Activated T-helper 1 cell treated with Interleukin-2 at 50 U/mL for 16 hours (primary cell): ENCODE measurements at places on chromosomes 12 and 14.

GRCh38 chr12:12379831-12380730 is 23.2 kb downstream of the BORCS5 start:
- DNase-seq, result no peak

DNA sequence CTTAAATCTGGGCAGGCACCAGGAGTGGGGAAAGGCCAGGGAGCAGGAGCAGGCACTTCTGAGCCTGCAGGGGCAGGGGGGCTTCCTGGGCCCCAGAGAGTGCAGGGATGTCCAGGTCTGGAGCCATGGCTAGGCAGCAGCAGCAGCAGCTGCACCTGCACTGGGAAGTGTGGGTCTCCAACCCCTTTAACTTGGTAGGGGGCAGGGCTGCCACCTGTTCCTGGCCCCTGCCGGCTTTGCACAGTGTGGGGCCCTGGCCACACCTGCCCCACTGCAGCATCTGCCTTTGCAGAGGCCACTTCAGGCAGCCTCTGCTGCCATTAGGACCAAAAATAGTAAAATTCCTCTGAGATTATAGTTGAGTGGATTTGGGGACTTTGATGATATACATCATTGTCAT is 138.5 kb downstream of the SLC16A7 start:
- DNase-seq, result no peak

- no peak for DNase-seq
These were observed 218.8 kb upstream of the BMP4 start for GRCh38 chr14:54175298-54175942.

DNA sequence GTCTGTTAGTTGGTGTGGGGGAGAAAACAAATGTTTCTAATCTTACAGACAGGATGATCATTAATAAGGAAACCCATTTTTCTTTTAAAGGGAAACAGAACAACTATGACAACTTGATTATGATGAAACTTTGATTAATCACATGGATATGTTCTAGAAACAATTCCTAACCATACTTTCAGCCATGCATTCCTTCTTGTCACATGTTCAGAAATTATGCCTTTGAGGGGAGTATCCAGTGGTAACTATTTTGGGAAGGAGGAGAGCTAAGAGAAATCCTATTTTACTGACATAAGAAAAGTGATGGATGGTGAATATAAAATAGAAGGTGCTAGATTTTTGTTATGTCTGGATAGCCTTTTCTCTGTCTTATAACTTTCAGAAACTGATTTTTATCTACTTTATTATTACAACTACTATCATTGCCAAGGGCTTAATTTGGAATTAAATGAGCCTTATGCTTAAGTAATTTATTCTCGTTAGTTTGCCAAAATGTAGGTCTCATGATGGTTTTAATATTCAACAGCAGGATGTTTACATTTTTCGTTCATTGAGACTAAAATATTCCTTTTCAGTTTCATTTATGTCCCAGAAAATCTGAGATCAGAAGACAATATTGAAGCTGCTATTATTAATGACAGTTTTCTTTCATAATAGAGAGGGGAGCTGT is 200.1 kb downstream of the TMTC2 start:
- no peak for DNase-seq

- peak; percentile 26 for DNase-seq
These were observed at the start of gene RILPL1 for GRCh38 chr12:123533672-123534643. TSS of gene RILPL1 (minus strand) at chr12:123533719. CDS start at chr12:123533482, 237 bp downstream.

GRCh38 chr12:25866586-25867378 is 91.7 kb upstream of the RASSF8 start:
- DNase-seq, result no peak

GRCh38 chr12:45543887-45544286 is 185.6 kb upstream of the ARID2 start:
- peak; percentile 4 for DNase-seq

GRCh38 chr12:67274186-67274585 is 5.0 kb downstream of the CAND1 start:
- no peak for DNase-seq

DNA sequence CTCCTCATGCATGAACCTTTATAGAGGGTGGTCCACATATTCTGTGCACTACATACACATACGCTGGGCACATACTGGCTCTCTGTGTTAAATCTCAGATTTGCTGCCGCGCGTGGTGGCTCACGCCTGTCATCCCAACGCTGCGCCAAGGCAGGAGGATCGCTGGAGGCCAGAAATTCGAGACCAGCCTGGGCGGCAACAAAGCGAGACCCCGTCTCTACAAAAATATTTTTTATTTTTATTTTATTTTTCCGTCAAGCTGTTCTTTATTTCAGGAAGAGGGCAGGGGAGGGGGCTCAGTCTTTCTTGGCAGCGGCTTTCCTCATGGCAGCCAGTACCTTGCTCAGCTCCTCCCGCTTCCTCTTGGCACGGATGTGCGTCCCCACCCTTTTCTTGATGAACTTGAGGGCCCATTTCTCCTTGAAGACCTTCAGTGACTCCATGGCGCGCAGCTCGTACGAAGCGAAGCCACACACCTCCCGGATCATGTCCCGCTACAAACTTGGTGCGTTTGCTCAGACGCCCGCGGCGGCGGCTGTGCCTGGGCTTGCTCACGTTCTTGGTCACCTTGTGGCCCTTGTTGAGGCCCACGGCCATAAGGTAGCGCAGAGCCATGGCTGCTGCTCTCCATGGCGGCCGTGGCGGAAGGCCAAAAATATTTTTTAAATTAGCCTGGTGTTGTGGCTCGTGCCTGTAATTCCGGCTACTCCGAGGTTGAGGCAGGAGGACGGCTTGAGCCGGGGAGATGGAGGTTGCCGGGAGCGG is 3.2 kb downstream of the DCAF4 start:
- no peak for DNase-seq

DNA sequence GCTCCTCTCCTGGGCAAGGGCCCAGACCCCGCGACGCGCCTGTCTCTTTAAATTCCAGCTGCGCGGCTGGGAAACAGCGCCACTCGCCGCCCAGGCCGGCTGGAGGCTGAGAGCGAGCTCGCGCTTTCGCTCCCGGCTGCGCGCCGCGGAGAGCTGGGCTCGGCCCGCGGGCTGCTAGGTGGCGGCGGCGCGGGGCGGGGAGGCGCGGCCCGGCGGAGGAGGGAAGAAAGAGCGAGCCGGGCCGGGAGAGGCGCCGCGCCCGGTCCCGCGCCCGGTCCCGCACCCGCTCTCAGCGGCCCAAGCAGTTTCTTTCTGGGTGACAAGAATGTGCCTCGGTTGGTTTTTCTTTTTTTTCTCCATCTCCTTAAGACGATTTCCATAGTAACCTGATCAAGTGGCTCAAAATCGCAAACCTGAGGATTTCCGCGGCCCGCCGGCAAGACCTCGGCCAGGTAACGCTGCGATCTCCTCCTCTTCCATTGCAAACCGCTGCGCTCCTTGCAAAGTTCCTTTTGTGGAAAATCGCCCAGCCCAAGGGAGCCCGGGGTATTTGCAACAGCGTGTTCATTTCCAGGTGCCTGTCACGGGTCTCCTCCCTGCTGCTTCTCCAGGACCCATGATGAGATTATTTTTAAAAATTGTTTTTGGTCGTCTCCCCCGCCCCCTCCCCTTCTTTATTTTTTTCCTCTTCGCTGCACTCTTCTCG is 259.5 kb upstream of the E2F7 start:
- no peak for DNase-seq

- no peak for DNase-seq
These were observed 57.5 kb downstream of the CALM1 start for GRCh38 chr14:90454041-90455000.

- no peak for DNase-seq
These were observed 4.4 kb upstream of the GPD1 start for GRCh38 chr12:50099302-50100008.

GRCh38 chr12:92496790-92497189 is 206.0 kb upstream of the PLEKHG7 start:
- no peak for DNase-seq

DNA sequence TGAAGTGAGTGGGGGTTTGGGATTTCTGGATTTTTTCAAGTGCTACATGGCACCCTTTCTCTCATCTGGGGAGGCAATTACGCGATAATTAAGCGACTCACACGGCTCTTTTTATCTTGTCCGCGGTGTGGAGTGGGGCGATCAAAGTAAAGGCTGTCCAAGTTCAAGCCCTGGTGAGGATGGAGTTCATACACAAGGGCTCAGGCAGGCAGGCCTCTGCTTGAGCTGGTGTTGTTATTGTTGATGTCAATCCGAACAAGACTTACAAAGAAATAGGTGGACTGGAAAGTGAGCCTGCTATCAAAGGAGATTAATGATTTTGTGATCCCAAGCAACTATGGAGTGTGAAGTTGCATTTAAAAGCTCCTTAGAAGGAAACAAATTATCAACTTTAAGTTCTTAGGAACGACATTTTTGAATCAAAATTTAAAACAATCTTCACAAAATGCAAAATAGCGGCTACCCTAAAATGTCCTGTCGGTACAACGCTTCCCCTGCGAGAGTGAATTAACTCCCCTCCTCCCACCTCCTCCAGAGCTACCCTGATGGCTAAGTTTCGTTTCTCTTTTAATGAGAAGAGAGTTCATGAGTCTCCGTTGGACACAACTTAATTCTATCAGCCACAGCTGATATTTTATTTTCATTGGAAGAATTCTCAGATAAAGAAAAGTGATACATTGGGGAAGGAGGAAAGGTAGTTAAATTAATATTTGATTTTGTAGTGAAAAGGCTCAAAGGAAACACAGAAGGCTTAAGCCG is 5.9 kb downstream of the FOXA1 start:
- DNase-seq, result no peak

- DNase-seq, result peak; percentile 4
These were observed 63.7 kb downstream of the ZNF664 start for GRCh38 chr12:124036657-124037109.

GRCh38 chr12:109632342-109632741 is 58.7 kb downstream of the MVK start:
- no peak for DNase-seq

- DNase-seq, result peak; percentile 48
These were observed at the start of gene TSPAN9 for GRCh38 chr12:3076730-3077571. TSS of gene TSPAN9 (plus strand) at chr12:3077379. CDS start at chr12:3201194, 123,815 bp downstream.

GRCh38 chr12:1382826-1383225 is 211.6 kb downstream of the FBXL14 start:
- no peak for DNase-seq

- no peak for DNase-seq
These were observed 10.5 kb downstream of the EVL start for GRCh38 chr14:100075681-100076080.

DNA sequence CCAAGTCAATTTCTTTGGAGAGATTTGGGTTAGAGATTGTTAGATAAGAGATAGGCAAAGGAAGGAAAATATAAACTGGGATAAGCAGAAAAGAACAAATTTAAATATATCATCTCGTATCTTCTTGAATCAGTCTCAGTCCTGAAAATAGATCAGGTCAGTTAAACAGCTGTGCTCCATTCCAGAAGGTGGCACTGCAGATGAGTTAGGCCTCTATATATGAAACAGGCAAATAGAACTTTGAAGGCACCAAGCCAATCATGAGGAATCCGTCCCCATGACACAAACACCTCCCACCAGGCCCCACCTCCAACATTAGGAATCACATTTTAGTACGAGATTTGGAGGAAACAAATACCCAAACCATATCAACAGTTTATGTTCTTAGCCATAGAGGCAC is 605.5 kb upstream of the USP15 start:
- DNase-seq, result no peak

DNA sequence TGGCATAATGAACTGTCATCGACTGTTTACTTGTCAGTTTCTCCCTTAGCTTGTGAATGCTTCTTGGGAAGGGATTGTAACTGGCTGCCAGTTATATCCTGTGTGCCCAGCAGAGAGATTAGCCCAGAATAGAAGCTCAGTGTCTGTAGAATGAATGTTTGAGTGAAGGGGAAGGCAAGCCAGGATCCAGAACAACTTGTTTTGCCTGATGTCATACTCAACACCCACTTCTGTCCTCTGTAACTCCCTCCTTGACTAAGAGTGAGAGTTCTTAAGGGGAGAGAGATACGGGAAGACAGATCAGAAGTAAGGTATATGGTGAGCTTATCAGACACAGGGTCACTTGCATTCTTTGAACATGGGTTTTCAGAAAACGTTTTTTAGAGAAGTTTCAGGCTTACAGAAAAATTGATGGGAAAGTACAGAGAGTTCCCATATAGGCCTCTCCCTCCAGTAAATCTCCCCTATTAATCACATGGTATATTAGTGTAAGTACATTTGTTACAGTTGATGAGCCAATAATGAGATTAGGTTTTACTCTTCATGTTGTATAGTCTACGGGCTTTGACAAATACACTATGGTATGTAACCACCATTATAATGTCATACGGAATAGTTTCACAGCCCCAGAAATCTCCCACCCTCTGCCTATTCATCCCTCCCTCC is 5.6 kb upstream of the SPPL3 start:
- no peak for DNase-seq

GRCh38 chr12:46304070-46304469 is 35.2 kb upstream of the SLC38A1 start:
- no peak for DNase-seq

DNA sequence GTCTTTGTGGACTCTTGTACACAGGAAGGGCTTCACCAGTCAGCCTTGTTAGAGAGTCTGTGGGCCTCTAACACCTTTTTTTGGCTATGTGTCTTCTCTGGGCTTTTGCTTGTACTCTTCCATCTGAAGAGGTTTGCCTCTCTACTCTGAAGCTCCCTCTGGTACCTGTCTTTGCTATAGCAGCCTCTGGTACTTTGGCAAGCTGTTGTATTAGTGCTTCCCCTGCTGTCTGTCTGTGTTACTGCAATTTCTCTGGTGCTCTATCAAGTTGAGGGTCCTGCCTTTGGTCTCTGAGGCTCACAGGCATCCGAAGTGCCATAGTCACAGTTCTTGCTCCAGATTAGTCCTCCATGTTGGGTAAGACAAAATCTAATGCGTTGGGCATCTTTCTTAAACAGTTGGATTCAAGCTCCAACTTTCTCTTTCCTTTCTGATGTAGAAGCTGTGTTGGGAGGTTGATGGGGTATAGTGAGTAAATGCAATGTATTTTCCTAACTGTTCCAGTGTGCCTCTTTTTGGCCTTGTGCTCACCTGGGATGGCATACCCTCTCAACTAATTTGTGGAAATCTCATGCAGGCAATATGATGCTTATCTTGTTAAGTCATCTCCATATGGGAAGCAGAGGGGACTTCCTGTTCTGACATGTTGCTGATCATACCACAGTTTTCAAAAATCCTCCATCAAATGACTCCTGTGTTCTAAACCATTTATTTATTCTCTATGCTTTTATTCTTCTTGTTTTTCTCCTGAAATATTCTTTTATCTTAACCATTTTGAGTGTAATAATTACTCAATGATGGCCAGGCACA is 88.8 kb downstream of the ATF7IP start:
- DNase-seq, result no peak

DNA sequence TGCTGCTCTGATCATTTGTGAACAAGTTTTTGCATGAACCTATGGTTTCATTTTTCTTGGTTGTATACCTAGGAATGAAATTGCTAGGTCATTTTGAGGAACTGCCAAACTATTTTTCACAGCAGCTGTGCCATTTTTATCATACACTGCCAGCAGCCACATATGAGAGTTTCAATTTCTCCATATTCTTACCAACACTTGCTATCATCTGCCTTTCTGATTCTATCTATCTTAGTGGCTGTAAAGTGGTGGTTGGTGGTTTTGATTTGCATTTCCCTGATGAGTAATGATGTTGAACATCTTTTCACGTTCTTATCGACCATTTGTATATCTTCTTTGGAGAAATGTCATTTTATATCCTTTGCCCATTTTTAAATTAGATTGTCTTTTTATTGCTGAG is 146.1 kb downstream of the C12orf75 start:
- no peak for DNase-seq

- DNase-seq, result no peak
These were observed 17.9 kb downstream of the HHIPL1 start for GRCh38 chr14:99662846-99663245.

- DNase-seq, result no peak
These were observed 33.3 kb downstream of the KIAA0586 start for GRCh38 chr14:58460772-58461171.

- no peak for DNase-seq
These were observed 42.5 kb upstream of the BCAT1 start for GRCh38 chr12:24991209-24992049.
